NCI-H2107 (cell line): ENCODE measurements at places on chromosomes 5 and 9.

DNA sequence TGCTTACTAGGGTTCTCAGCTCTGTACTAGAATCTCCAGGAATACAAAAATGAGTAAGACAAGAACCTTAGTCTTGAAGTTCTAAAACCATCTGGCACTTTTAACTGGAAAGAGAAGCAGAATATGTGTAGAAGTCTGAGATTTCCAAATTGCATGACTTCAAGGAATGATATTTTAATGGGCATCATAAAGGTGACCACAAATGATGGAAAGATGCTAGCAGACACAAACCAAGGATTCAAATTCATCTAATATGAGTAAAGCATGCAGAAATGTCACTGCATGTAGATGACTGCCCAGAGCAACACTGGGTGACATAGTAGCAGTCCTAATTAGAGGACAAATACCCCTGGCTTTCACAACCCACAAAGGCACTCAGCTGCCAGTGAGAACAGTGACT, 117.2 kb downstream of the RPS23 start:
- DNase-seq, result no peak

DNA sequence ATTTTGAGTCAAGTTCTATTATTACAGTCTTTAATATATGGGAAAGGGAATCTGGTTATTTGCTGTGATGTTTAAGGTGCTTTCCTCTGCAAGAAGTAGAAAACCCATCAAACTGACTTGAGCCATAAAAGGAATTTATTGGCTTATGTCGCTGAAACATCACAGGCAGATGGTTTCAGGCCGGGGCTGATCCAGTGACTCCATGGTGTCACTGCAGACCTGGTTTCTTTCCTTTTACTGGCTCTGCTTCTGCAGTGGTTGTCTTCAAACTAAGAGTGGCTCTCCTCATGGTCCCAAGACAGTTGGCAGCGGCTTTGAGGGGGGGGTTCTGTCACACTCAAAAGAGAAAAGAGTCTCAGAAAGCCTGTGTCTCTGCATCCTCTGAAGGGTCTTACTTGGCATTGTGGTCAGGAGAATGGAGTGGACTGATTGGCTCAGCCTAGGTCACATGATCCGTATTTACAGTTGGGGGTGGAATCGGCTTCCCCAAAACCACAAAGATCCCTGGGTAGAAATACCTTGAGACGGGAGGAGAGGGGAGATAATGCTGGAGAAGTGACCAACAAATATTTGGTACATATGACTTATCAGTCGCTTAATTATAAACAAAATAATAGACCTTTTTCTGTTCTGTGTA, 106.3 kb downstream of the DAPK1 start:
- no peak for DNase-seq

DNA sequence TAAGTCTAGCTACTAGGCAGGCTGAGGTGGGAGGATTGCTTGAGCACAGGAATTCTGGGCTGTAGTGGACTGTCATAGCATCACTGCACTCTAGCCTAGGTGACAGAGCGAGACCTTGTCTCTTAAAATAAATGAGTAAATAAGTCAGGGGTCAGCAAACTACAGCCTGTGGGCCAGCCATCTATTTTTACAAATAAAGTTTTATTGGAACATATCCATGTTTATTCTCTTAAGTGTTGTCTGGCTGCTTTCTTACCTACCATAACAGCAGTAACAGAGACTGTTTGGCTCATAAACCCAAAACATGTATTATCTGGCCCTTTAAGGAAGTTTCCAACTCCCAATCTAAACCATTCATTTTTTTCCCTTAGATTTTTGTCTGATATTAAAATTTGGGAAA, 29.6 kb downstream of the DIMT1 start:
- no peak for DNase-seq

- DNase-seq, result no peak
These were observed 11.2 kb downstream of the DNAJB5 start for GRCh38 chr9:35000535-35001284.

- peak; percentile 25 for DNase-seq
These were observed 111.6 kb downstream of the CMYA5 start for GRCh38 chr5:79800979-79801827.

DNA sequence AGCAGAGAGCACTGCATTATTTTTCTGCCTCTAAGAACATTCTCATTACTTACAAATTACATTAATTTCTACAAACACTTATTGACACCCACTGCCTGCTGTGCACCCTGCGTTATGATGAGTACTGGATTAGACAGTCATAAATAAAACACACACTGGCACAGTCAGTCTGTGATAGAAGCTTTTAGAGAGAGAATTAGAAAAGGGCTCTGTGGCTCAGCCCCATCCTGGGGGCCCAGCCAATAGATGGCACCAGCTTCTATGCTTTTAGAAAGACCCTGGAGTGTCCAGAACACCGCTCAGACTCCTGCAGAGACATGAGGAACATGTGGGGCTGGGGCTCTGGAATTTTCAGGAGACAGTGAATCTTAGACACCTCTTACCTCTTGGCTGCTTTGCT, 61.0 kb upstream of the RAPGEF1 start:
- no peak for DNase-seq

- DNase-seq, result no peak
These were observed 482.2 kb upstream of the PAPPA start for GRCh38 chr9:115671236-115671962.

DNA sequence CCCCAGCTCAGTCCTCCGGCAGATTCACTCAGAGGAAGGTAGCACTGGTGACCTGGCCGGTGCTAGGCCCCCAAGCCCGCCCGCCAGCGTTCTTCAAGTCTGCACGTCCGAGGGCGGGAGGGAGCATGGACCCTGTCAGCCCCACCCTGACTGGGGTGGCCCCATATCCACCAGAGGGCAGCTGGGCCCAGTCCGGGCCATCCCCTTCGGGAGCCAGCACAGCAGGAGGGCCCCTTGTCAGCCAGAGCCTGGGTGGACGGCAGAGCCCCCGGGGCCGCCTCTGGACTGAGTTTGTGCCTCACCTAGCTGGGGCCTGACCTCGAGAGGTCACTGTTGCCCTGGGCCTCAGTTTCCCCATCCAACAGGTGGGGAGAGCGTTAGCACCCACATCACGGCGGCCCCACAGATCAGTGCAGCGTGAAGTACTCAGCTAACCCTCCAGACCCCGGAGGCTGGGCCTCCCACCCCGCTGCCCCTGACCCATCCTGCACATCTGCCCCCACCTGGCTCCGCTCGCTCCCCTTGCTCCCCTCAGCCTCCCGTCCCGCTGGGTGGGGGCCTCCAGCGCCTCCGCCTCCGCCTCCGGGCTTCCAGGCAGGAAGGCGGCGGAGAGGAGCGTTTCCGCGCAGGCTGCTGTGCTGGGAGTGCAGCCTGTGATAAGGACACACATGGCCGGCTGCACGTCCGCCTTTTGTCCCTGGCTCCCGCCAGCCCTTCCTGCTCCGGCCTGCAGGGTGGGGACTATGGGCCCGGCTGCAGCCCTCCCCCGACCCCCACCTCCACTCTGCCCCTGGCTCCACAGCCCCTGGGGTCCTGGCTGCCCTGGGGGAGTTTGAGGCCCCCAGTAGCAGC, 16.6 kb upstream of the EGFL7 start:
- DNase-seq, result no peak

GRCh38 chr5:121164632-121165031, 687.0 kb upstream of the FTMT start:
- no peak for DNase-seq

DNA sequence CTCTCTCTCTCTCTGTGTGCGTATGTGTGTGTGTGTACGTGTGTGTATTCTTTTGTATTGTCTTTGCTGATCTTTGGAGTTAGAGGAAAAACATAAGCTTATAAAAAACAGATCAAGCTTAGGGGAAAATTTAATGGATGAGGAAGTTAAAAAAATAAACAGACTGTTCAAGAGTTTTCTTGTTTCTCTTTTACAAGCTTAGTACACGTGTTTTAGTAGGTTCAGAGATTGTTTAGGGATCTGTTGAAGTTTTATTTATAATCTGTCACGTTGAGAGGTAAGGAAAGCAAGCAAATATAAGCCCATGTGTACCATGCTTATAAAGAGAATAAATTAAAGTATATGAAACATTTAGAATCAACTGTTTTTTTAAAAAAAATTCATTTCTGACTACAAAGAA, 1470.3 kb upstream of the NUDT12 start:
- no peak for DNase-seq

- no peak for DNase-seq
These were observed 32.5 kb upstream of the HMHB1 start for GRCh38 chr5:143779506-143779905.

DNA sequence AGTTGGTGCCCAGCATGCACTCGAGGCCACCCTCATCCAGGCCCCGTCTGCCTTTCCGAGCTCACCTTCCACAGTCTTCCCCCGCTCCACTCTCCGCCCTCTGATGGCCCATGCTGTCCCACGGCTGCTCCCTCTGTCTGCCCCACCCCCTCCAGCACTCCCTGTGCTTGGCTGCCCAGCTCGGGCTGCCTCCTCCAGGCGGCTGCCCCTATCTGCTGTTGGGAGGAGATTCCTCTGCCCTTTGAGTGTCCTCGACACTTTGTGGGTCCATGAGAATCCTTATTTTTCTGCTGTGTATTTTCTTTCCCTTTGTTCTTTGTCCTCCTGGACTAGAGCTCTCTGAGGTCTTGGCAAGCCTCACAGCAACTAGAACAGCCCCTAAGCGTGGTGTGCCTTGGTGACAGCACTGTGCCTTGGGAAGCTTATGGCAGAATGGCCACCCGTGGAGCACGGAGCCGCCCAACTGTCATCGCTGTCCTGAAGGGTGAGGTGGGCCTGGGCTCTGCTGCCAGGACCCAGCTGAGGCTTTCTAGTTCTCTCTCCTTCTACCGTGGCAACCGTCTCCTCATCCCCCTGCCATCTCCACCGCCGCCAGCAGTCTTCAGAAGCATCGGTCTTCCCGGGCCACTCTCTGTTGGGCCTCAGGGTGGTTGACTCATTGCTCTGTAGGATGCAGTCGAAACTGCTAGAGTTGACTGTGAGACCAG, 5.2 kb downstream of the NTMT1 start:
- DNase-seq, result no peak

GRCh38 chr5:88108490-88109279, 160.0 kb downstream of the TMEM161B start:
- no peak for DNase-seq

- no peak for DNase-seq
These were observed 156.1 kb upstream of the NTRK2 start for GRCh38 chr9:84513473-84513872.

GRCh38 chr5:75412111-75412990, 75.3 kb downstream of the HMGCR start:
- no peak for DNase-seq

DNA sequence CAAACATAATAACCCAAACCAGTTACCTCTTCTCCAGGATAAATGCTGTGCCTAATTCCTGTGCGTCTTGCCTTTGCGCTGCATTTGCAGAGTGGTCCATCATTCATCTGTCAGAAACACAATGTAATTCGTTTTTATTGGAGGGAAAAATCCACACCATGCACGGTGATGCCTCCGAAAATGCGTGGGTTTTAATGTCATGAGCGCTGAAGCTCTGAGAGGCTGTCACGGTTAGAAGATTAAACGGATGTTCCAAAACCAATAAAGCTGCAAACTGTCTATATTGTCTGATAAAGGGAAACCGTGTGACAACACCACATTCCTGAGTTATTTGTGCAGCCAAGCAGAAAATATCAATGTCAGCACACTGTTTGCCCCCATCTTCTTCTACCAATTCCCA, 27.4 kb downstream of the DROSHA start:
- DNase-seq, result no peak

DNA sequence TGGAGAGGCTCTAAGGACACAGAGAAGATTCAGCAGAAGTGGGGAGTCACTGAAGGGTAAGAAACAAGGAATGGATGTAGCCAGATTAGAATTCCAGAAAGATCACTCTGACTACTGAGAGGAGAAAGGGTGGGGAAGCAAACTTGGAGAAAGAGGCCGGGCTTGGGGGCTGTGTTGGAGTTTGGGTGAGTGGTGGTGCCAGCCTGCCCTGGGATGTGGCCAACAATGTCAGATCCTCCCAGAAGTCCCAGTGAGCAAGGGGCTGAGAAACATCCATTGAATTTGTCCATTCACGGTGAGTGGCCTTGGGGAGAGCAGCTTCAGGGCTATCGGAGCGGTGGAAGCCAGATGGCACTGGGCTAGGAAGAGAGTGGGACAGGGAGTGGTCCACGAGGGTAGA, 60.4 kb downstream of the COL15A1 start:
- no peak for DNase-seq

DNA sequence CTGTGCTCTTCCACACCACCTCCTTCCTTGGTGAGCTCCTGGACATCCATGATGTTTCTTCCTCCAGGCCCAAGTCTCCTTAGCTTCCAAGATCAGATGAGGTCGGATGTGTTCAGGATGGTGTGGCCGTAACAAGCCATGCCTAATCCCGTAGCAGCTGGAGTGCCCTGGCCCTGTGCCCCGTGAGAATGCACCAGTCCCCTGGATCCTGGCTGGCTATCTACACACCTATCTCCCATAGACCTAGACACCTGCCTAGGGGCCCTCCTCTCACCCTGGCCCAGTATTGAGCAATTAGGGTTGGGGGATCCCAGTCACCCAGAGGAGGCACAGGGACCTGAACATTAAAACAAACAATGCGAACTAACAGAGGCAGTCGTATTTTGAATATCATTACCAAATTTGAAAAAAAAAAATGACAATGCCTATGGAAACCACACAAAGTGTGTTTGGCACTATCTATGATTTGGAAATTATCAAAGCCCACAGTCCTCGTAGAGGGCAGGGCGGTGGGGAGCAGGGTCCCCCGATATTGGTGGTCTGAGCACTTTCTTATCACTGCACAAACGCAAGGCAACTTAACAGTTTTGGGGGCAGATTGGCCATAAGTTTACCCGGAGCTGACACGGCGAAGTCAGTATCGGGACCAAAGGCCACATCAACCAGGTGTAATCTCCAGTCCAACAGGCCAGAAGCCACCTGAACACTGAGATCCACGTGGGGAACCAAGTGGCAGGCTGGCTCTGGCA, 13.2 kb downstream of the ENG start:
- no peak for DNase-seq

DNA sequence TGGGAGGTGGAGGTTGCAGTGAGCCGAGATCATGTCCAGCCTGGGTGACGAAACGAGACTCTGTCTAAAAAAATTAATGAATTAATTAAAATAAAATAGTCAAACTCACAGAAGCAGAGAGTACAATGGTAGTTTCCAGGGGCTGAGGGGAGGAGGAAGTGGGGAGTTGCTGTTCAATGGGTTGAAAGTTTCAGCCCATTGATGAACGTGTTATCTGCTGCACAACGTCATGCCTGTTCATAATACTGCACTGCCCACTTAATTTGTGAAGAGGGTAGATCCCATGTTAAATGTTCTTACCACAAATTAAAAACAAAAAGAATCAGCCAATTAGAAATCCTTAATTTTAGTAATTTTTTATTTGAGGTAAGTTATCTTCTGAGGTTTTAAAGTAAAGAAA, 16.4 kb upstream of the RUFY1 start:
- DNase-seq, result no peak

DNA sequence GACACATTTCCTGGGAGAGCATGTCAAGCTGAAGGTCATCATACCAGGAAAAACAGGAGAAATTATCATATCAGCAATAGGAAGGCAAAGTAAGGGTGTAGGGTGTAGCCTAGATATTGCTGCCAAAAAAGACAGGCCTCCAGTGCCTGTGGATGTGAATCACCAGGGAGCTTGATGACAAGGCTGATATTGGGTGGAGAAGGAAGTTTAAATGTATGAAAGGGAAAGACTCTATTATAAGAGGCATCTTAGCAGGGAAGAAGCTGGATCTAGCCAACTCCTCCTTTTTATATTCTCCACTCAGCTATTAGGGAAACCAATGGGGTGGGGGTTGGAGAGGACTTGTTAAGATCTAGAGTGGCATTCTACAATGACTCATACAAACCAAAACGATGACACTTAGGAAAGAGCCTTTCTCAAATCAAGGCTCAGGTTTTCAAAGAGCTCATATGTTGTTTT, 13.4 kb upstream of the TXNDC8 start:
- DNase-seq, result no peak
